ENCODE measurements at places on chromosomes 7 and 10.

GRCh38 chr7:79221211-79221610 is 232.3 kb downstream of the MAGI2 start:
- DNase-seq = no peak

DNA sequence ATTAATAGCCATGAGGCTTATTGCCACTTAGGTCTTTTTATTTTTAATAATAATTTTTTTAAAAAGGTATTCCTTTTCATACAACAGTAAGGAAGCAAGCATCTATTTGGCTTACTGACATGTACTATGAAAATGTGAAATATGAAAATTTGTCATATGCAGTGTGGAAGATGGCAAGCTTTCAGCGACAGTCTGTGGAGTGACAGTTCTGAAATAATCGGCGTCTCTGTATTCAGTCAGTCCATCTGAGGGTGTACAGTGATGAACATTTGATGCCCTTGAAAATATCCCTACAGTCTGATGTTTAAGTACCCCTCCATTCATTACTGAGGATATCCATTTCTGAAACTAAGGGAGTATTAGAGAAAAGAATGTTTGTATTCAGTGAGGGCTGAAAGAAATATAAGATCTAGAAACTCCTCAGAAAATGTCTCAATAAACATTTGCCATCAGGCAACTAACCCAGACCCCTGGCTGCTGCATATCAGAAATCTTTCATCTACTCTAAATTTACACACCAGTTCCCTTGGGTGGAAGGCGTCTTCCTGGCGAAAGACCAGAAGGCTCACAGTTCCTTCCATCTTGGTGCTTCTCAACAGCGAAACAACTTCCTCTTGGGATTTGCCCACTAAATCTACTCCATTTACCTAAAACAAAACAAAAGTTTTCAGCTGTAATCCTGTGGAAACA is 440.6 kb downstream of the PARD3 start:
- DNase-seq = no peak

DNA sequence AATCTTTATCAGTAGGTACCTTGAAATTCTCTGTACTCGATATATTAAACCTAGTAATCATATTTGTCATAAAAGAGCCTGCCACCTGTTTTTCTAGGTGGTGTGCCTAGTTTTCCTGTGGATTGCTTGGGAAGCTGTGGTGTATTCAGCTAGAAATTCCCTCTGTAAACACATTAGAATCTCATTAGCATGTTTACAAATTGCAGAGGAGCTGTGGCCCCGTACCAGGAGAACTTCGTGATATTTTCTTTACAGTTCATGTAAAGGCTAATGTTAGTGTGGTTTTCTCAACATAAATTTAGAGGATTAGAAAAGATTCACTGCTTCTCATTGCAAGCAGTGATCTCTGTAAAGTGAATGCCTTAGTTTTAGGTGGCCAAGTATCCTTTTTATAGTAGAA is 144.7 kb downstream of the CCSER2 start:
- no peak for DNase-seq

DNA sequence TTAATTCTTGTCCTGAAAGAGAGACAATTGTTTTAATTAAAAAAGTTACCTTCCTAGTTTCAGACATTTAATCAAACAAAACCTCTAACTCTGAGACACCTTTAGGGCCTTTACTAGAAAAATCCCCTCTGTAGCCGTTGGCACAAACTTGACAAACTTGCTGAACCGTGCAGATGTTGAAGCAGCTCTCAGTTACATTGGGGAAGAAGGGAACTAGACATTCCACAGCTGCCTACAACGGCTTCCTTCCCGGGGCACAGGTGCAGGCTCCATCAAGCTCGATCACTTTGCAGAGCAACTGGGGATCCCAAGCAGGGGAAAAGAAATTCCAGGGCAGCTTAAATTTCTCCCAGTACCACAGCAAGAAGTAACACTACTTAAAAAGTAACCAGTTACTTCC is 141.3 kb downstream of the SKAP2 start:
- DNase-seq = no peak

DNA sequence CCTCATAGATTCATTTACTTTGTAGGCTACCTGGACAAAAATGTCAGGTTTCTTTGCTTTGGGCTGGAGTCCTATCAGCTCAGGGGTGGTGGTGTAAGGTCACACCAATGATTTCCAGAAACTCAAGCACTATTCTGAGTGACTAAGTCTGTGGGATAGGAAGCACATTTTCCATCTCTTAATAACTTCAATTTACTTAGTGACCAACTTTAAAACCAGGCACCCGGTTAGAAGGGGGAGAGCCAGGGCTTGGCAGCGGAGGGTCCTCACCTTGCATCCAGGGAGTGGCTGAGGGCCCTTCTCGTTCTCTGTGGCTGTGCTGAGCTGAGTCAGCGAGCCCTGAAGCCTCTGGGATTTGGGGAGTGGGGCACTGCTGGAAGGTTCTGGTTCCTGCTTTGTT is 6.7 kb downstream of the CHST3 start:
- no peak for DNase-seq
